ENCODE measurements at places on chromosomes 16 and 17.

DNA sequence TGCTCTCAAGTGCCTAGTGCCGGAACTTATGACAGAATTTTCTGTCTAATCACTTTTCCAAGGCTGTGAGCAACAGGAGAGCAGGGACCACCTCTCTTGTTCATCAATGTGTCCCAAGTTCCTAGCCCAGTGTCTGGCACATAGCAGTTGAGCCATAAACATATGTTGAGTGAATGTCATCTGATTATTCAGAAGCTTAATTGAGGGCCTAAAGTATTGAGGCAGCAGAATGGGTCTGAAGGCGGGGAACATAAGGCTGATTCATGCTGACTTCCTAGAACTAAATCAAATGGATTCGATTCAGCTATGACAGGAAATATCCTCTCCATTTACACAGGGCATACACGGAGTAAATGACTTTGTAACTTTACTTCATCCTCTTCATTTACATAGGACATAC is 438.0 kb upstream of the ZFHX3 start:
- no peak for DNase-seq

GRCh38 chr16:55832425-55832772 is 497 bp downstream of the CES1 start:
- DNase-seq, result no peak

- DNase-seq, result no peak
Observed at GRCh38 chr16:81442220-81442915, 2.2 kb upstream of the CMIP start.

DNA sequence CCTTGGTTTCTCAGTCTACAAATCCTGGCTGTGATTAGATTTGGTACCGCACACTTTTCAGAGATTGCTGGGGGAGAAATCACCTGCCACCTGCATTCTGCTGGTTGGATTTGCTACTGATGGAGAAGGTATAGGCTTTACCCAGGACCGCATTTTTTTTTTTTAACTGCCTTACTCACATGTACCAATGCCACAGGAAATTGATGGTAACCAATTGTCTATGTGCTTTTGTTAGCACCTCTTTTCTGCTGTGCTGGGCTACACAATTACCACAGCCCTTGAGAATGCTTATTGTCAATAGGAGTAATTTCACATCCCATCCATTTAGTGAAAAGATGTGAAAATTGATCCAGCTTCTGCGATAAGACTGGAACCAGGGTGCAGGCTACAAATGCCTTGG is 74.4 kb upstream of the TANC2 start:
- DNase-seq, result no peak

DNA sequence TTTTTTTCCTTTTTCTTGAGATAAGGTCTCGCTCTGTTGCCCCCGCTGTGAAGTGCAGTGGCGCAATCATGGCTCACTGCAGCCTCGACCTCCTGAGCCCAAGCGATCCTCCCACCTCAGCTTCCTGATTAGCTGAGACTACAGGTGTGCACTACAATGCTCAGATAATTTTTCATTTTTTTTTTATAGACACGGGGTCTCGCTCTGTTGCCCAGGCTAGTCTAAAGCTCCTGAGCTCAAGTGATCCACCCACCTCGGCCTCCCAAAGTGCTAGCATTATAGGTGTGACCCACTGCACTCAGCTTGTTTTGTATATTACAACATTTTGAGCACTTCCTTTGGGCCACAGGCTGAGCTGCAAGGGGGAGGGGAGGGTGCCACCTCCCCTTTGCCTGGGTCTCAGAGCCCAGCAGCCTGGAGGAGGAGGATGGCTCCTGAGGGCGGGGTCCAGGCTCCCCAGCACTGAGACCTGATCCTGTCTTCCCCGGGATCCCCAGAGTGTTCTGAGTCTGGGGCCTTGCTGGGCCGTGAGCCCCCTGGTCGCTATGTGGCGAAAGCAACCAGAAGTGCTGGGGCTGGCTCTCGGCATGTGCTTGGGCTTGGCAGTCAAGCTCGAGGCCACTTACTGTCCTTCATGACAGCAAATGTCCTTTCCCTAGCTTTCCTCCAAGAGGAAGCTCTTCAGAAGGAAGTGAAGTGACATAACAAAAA is 8.1 kb downstream of the DEF8 start:
- DNase-seq, result no peak

DNA sequence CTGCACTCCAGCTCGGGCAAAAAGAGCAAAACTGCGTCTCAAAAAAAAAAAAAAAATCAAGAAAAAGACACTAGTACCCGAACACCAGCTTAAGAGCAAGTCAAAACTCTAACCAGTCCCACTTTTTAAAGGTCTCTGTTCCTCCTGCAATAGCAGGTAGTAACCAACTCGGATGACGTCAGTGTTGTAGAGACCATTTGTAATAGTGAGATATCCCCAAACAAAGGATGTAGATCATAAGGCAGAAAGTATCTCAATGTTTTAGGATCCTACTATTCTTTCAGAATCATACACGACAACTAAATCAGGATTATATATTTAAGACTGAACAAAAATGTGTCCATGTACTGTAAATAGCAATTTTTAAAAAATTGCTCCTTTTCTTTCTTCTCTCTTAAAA is 2.4 kb downstream of the JPT1 start:
- DNase-seq, result no peak

DNA sequence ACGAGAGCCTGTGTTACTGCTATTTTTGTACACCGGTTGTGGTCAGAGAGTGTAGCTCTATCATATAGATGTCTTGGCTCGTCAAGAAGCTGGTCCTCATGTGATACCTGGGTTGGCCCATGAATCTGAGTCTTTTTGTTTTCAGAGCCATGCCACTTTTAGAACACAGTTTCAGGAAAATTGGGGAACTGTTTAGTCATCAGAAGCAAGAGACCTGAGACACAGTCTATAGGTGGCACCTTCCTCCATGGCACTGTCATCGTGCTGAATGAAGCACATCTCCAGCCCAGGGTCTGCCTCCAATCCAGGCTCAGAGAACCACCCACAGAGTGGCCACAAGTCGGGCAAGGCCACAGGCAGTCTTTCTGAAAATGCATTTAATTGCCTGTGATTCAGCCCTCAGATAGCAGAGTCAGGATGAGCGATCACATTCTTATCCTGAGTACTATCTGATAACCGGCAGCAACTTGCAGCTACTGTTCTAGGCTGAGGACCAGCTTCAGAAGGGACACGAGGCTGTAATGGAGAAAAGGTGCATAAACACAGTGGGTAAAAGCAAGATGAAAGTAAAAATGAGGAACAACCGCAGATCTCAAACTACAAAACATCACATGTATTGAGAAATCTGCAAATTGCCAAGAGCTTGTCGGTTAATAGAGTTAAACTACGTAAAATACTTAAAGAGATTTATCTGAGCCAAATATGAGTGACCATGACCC is 14.2 kb upstream of the HAPSTR1 start:
- no peak for DNase-seq

DNA sequence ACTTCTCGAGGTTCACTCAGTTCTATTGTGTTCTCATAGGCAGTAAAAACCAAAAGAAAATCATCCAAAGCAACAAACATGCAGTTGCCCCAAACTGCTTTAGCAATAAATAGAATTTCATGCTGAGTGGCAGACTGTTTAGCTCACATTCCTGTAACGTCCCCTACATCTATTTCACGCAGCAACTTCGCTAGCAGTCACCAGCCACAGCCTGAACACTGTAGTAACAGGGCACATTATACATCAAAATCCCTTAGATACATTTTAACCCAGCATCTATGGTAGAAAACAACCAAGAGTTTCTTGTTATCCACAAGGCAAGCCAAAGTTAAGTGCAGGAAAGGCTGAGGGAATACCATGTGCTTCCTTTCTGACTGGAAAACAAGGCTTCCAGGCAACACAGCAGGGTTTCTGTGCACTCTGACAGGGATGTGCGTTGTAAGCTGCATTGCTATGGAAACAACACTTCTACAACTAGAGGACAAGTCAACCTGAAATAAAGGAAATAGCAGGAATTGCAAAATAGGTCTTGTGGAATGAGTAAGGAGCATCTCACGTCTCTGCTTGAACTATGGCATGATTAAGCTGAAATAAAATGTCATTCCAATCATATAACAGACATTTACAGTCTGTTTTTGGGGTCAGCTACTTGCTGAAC is 55.4 kb downstream of the CFDP1 start:
- DNase-seq, result peak; percentile 83

GRCh38 chr16:85955566-85955965 is 56.6 kb downstream of the IRF8 start:
- DNase-seq, result no peak

DNA sequence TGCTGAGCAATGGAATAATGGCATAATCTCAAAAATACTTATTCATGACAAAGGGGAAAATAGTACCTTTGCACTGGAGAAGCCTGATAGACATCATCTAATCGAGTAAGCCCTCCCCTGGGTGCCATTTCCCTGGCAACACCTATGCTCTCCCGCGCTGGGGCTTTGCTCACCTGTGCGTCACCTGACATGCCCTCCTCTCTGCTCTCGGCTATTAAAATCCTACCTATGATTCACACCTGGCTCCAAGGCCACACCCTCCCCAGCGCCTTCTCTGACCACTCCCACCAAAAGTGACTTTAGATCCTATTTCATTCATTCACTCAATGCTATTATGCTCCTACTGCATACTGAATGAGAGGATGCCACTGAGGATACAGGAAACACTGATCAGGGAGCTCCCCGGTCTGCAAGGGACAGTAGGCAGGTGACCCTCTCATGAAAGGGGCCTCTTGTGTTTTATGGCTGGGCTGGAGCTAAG is 83.9 kb downstream of the NT5M start:
- no peak for DNase-seq

DNA sequence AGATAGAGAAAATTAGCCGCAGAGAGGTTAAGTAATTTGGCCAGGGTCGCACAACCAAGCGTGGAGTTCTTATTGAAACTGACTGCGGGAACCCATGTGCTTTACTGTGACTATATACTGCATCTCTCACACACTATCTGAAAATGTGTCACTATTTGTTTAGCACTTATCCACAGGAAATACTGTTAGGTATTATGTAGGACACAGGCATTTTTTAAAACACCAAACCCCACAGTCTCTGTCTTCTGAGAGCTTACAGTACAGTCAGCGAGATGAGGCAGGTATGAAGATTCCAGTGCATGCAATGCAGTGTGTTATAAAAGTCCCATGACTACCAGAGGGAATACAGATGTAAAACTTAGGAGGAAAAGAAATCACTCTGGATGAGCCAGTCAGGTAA is 11.3 kb downstream of the RBL2 start:
- DNase-seq, result no peak

DNA sequence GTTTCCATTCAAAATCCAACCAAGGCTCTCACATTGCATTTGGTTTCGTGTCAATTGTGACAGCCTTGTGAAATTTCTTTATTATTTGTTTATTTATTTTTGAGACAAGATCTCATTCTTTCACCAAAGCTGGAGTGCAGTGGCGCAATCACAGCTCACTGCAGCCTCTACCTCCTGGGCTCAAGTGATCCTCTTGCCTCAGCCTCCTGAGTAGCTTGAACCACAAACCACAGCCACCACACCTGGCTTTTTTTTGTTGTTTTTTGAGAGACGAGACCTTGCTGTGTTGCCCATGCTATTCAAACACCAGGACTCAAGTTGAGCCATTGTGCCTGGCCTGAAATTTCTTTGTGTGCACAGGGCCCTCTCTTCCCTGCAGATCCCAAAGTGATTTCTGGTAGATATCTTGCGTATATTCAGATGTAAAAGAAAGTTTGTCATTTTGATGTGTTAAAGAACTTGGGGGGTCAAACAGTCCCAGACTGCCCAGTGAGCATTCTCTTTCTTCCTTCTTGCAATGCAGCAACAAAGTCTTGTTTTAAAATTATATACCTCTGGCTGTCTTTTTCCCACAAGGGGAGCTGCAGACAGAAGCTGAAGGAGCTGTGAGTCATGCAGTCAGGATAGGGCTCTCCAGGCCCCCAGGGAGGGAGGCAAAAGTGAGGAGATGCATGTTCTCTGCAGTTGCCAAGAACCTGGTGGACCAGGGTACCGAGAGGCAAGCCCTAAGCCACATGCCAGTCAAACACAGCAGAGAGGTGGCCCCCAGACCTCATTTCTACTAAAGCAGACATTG is 15.5 kb upstream of the USP22 start:
- no peak for DNase-seq

- no peak for DNase-seq
Observed at GRCh38 chr16:77014441-77014840, 176.5 kb upstream of the MON1B start.

DNA sequence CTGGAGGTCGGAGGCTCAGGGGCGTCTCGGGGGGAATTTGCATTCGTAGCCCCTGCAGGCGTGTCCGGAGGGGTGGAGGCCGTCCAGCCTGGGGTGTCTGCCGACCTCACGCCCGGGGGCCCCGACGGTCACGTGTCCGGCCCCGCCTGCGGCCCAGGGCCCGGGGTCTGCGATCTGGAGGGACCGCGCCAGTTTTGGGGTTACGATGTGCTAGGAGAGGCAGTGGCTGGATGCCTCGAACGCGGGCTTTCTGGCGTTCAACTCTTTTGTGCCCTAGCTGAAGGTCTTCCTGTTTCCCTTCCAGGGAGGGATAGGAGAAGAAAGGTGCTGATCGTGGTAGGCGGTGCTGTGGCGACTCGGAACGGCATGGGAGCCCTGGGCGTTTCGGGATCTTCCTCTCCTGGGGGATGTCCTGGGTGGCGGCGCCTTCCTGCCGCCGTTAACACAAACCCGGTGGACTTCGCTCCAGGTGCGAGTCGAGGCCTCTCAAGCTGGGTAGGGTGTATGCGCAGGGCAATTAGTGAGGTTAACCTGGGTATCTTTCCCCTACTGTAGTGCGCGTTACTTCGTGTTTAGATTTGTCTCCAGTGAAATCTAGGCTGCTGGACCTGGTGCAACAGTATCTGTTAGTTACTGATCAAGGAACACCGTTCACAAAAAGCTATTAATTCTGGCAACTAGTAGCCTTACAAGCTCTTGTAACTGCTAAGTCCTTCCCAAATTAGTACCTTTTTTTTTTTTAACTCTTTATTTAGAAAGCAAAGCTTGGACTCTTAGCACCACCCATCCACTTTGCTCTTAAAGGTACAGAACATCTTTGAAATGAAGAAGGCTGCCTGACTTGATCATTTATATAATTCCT is 1.3 kb downstream of the AKAP1 start:
- DNase-seq, result peak; percentile 47

DNA sequence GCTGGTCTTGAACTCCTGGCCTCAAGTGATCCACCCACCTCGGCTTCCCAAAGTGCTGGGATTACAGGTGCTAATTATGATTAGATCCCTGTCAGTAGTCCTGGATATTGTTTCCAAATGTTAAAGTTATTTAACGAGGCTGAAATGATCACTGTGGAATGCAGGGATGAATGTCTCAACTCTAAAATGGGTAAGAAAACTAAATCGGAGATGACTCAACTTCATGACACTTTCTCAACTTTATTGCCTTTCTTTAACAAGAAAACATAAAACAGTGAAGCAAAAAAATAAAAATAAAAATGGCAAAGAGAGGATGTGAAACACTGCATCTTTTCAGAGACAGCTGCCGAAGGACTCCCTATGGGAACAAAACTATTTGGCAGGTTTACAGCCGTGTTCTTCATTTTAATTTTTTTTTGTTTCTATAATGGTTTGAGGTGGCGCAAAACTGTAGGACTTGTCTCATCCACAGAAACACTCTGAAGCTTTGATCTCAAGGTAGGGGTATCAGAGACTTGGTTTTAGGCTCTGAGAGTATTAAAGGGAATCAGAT is 382.0 kb downstream of the GRIN2A start:
- no peak for DNase-seq

Data from neural progenitor cell (in vitro differentiated cells).